T47D (cell line): ENCODE measurements at places on chromosomes 2 and 18.

GRCh38 chr18:9082711-9083510, 19.6 kb upstream of the NDUFV2 start:
- DNase-seq = no peak

DNA sequence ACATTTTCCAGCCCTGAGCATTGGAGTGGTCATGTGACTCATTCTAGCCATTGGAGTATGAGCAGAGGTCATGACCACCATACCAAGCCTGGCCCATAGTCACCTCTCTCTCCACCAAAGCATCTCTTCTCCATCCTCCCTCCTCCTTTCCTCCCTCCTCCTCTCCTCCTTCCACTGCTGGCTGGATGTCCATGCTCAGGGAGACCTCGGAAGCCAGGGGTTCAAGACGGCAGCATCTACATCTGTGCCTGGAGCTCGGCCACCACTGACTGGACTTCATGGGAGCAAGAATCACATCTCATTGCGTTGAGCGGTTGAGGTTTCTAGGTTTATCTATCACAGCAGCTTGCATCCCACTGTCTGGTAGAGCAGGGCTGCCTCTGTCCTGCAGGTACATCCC, 252.4 kb downstream of the NDUFA10 start:
- DNase-seq = no peak

DNA sequence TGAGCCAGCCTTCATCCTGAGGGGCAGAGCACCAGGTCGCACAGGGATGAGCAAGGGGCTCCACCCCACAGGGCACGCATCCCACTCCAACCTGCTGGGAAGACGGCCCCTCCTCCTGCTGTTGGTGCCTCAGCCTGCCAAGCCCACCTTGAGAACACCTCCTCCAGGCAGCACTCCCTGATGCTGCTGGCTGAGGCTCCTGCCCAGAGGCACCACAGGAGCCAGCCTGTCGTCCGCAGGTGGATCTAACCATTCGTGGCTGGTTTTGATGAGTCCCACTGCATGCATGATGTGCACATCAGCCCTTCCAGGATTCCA, 58.4 kb downstream of the BIN1 start:
- no peak for DNase-seq

GRCh38 chr2:210323003-210323402, 8.0 kb upstream of the MYL1 start:
- no peak for DNase-seq

GRCh38 chr18:9613550-9614400, 584 bp downstream of the PPP4R1 start:
- peak; percentile 29 for DNase-seq

GRCh38 chr2:54466870-54467269, 10.7 kb downstream of the SPTBN1 start:
- DNase-seq = no peak

- peak; percentile 63 for DNase-seq
Observed at GRCh38 chr2:179580378-179581146, 280.9 kb downstream of the ZNF385B start.

- no peak for DNase-seq
Observed at GRCh38 chr2:151374436-151374835, 17.0 kb downstream of the TNFAIP6 start.

GRCh38 chr2:96852667-96853066, 5.1 kb downstream of the ANKRD39 start:
- no peak for DNase-seq

- DNase-seq = no peak
Observed at GRCh38 chr2:201257381-201257955, 2.9 kb upstream of the CASP8 start.

- DNase-seq = no peak
Observed at GRCh38 chr2:109009920-109010610, 21.0 kb upstream of the EDAR start.

GRCh38 chr2:8285081-8285480, 396.8 kb upstream of the ID2 start:
- no peak for DNase-seq

DNA sequence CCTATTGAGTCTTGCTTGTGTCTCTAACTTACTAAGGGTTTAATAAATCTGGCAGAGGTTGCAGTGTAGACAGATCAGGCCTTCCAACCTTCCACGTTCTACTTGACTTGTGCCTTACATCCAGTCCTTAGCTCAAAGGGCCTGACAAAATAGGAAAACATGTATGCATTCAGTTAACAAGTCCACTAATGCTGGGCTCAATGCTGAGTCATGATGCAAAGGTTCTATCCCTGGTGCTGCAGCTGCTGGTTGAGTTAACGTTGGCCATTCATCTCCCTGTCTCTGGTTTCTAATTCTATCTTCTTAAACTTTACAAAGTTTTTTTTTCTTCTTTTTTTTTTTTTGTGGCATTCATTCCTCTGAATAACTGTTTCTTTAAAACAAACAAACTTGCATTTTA, 46.3 kb upstream of the ITGB6 start:
- DNase-seq = no peak

DNA sequence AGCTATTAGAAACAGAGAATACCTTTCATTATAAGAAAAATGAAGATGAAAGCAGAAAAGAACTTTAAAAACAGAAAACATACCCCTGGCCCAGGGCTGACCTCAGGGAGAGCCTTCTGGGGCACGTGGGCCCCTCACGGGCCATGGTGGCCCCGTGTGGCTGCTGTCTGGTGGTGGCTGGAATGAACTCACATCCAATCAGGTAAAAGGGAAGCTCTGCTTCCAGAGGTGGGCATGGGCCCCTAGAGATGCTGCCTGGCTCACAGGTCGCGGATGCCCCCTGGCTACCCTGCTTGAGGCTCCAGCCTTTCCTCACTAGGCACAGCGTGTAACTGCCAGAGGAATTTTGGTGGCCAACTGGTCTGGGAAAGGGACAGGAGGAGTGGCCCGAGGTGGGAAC, 16.6 kb downstream of the SNORC start:
- DNase-seq = no peak

DNA sequence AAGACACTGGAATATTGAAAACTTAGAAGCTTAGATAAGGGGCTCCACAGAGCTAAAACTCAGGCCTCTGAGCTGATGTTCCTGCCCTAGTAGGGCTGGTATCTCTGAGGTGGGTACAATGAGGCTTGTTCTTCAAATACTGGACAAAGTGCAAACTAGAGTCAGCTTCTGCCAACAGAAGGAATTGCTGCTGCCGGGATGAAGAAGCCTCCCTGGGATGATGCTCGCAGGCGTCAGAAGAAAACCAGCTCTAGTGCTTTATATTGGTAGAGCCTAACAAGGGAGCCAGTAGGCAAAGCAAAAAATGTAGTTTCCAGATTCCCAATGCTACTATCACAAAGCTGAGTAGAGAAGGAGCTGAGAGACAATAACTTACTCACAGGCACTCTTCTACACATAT, 118.1 kb downstream of the FOXI3 start:
- DNase-seq = no peak

DNA sequence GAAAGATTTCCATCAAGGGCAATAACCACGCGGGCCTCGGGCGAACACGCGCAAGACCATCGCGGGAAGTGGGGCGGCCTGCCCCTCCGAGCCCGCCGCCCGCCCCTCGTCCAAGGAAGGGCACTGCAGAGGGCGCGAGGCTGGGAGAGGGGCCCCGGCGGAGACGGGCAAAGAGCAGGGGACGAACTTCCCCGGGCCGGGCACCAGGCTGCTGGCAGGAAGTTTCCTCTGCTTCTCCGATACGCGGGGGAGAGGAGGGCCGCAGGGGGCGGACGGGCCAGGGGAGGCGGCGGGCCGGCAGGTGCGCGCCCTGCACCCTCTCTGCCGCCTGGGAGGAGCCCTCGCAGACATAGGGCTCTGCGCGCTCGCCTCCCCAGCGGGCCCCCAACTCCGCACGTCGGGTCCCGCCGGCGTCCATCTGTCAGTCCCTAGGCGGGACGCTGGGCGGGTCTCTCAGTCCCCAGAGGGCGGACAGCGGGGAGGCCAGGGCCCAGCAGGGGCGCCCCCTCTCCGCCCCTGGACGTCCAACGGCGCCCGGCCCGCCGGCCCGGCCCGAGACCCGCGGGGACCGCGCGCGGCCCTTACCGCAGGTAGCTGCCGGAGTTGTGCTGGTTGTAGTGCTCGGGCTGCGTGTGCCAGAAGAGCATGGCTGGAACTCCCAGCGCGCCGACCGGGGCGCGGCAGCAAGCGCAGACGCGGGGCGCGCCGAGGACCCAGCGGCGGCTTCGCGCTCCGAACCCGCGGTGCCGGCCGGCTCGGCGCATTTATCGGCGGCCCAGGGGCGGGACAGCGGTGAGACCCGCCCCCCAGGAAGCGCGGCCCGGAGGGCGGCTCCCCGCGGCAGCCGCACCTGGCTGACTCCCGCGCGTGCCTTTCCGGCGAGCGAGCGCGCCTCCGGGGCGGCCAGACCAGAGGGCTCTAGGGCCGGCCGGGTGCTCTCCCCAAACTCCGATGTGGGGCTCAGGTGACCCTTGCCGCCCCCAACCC, at the start of gene TFCP2L1:
TSS of gene TFCP2L1 (minus strand) at position 740 of the 987 bp plus-strand sequence. CDS start at position 647, 93 bp downstream.
- DNase-seq = peak; percentile 51

DNA sequence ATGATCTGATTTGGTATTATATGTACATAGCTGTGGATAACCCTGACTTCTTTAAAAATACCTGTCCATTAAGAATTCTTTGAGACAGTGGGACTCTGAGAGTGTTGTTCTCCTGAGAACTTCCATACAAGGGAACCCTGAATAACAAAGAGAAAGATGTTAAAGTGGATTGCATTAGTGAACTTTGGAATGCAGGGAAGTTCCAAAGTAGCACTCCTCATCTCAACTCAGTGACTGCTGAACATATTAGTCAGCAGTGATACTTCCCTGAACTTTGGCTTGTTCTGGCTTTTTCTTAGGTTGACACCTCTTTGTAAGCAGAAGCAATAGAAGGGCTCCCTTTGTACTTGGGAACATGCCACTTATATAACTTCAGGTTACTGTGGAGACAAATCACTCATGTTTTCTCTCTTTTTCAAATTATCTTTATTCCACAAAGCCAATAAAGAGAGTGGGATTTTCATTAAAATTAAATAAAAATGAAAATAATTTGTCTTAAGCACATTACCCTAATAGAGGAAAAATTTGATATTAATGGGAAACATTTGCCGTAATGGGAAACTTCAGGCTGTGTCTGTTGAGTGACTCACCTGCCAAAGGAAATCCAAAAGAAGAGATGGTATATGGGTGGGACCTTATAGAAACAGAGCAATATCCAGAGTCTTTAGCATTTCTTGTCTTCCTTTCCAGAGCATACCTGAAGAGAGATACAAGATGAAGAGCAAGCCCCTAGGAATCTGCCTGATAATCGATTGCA, 33.3 kb downstream of the CFLAR start:
- no peak for DNase-seq

GRCh38 chr18:32975163-32975436, 202.3 kb upstream of the KLHL14 start:
- no peak for DNase-seq

DNA sequence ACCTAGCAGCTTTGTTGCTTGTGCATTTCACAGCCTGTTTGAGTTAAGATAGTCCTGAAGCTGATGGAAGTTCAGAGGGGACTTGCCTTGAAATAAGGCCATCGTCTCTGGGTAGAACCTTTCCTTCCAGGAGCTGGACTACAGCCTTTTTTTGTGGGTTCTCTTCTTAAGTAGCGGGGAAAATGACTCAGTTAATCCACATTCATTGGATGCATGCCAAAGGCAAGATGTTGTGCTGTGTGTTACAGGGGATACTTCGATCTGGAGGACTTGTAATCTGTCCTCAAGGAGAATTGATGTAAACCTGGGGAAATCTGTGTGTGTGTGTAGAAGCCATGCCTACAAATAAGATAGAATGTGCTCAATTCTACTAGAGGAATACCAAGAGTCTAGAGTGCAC, 46.8 kb downstream of the RPIA start:
- no peak for DNase-seq

- DNase-seq = no peak
Observed at GRCh38 chr18:45253973-45254708, 361.1 kb upstream of the SLC14A2 start.

- DNase-seq = no peak
Observed at GRCh38 chr18:62634458-62634857, 80.9 kb upstream of the PHLPP1 start.

DNA sequence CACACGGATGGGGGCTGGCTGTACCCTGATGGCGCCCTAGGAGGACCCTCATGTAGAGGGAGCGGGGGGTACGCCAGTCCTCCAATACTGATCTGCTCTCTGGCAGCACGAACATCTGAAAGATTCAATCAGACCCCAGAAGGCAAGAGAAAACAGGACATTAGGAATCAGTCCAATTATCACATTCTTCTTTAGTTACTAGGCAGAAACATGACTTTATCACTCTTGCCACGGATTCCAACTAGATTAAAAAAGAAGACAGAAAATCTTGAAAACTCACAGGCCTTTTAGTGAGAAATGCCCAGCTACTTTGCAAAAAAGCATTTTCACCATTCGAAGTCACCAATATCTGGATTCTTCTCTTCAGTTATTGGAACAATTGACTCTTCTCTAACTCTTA, 68.4 kb downstream of the ID2 start:
- no peak for DNase-seq

- DNase-seq = no peak
Observed at GRCh38 chr2:26347286-26347865, 787 bp upstream of the ADGRF3 start.

DNA sequence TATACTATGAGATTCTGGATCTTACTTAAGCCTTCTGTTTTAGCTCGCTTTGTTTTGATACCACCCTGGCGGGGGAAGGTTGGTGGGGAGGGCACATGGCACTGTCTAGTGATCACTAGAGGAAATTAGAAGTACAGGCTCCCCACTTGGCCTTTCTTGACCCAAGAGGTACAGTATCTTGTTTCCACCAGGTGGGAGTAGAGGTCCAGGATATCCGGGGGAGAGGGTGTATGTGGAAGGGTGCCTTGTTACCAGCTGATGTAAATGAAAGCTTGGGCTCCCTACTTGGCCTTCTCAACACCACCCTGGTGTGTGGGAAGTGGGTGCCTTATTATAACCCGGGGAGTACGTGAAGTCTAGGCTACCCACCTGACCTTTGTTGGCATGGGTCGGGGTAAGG, 7.5 kb downstream of the GALNT1 start:
- DNase-seq = no peak

GRCh38 chr18:27614951-27615844, 430.1 kb upstream of the CHST9 start:
- no peak for DNase-seq

DNA sequence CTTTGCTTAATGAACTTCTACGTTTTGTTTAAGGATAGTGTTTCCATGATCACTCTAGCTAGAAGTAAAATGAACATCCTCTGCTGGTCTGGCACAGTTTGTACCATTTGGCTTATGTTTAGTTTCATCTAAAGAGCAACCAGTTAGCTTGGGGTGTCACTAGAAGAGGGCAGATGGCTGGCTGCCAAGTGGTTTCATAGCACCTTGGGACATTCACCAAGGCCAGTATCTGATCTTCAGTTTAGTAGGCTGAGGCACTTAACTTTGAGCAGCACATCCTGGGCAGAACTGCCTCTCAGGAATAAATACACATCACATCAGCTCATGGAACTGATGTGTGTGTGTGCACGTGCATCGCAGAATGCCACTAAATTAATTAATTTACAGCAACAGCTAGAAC, 68.4 kb downstream of the NXPH2 start:
- no peak for DNase-seq
